ENCODE measurements at places on chromosomes 4 and X.
A peak's percentile ranks its signal among the peaks of the same experiment; 100 is the strongest.

- peak; percentile 66 for DNase-seq
These were observed 53.3 kb downstream of the RGS12 start for GRCh38 chr4:3346146-3346545.

GRCh38 chrX:148947399-148947975 lies 447.1 kb downstream of the AFF2 start:
- no peak for DNase-seq

DNA sequence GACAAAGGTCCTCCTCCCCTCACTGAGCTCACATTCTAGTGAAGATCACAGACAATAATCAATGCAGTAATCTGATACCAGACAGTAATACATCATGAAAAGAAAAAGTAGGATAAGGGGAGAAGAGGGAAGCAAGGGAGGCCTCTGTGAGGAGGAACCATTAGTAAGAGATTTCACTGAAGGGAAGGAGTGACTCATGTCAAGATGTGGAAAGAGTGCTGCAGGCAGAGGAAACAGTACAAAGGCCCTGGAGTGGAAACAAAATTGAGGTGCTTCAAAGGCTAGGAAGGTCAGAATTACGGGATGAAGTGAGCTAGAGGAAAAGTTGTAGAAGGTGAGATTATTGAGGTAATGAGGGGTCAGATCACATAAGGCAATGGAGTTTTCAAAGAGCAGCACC lies 38.1 kb downstream of the LAMTOR3 start:
- no peak for DNase-seq

DNA sequence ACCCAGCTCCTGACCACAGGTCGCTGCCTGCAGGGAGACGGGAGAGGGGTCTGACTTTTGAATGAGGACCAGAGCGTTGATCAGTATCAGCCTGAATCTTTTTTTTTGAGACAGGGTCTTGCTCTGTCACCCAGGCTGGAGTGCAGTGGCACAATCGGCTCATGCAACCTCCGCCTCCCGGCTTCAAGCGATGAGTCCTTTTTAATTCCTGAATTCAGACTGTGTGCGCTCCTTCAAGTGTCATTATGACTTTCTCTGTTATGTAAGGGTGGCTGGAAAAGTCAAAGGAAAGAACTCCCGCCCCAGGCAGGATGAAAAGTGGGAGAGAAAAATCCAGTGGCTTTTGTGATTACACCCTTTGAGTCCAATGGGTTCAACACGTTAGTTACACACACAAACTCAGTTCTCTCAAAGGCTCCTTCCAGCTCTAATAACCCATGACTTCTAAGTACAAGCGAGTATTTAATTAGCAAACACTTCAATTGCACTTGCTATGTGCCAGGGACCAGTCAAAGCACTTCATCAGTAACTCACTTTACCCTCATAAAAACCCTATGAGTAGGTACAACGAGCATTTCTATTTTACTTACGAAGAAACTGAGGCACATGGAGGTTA lies 44.4 kb downstream of the PDHA1 start:
- no peak for DNase-seq

GRCh38 chr4:8831221-8832112 lies 40.2 kb downstream of the HMX1 start:
- no peak for DNase-seq

DNA sequence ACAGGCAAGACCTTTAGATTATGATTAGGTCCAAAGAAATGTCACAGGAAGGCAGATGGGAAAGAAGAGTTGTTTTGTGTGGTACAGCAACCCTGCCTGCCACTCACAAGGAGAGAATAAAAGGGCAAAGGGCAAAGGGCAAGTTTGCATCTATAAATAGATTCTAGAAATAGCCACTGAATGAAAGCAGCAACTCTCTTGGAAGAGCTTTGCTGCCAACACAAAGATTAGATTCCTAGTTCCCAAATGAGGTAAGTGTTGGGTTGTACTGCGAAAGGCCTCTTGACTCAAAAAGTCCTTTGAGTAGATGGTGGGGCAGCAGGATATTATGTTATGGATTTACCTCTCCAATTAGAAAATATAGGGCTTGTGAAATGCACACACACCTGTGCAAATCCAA lies 61.2 kb downstream of the MOSPD2 start:
- DNase-seq: no peak

- no peak for DNase-seq
These were observed 416.6 kb upstream of the MAGEB18 start for GRCh38 chrX:25721564-25721963.

DNA sequence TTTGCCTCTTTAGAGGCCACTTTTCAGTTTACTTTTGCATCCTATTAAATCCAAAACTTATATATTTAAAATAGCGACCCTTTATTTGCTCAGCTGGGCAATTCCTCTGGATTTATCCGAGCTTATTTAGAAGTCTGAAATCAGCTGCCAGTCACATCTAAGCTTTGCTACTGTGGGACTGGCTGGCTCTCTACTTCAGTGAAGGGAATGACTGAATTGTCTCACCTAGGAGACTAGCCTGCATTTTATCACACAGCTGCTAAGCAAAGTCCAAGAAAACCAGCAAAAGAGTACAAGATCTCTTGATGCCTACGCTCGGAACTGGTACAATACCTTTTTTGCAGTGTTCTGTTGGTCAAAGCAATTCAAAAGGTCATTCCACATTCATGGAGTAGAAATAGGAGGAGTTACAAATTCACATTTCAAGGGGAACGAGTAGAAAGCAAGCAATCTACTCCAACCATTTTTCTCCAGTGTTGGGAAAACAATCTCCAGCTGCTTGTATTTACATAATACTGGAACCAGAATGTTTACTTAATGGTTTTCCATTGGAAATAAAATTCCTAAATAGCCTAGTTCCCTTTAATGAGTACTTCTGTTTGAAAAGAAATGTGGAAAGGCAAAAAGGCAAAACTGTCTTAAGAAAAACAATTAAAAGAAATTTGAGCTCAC lies 160.2 kb downstream of the MAGEB5 start:
- peak; percentile 19 for DNase-seq

- DNase-seq: no peak
These were observed 226.9 kb downstream of the ARHGAP24 start for GRCh38 chr4:85701861-85702321.

GRCh38 chrX:43804021-43804420 lies 78.2 kb downstream of the MAOB start:
- no peak for DNase-seq

- no peak for DNase-seq
These were observed 4.6 kb downstream of the PNMA5 start for GRCh38 chrX:152989292-152989658.

GRCh38 chrX:130539721-130540321 lies 138.0 kb downstream of the RBMX2 start:
- DNase-seq: peak; percentile 66

- DNase-seq: no peak
These were observed 103.6 kb downstream of the GNL3L start for GRCh38 chrX:54633641-54634040.

DNA sequence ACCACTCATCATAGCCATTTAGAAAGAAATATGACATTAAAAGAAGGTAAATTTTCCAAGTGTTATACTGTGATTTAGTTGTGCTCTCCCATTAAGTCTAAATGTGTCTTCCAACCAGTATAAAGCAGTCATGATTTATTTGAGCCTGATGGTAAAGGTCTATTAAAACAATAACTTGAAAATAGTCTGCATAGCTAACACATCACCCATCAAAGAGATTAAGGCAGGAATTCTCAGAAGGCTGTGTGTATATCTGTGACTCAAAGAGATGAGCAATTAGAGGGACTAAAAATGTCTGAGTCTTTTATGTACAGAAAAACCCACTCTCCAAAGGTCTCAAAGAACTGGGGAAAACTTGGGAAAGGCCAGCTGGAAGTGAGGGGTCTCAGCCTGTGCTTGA lies 70.3 kb upstream of the IQCM start:
- DNase-seq: no peak

- no peak for DNase-seq
These were observed 73.7 kb upstream of the SLC25A43 start for GRCh38 chrX:119325456-119325855.

- no peak for DNase-seq
These were observed 133.9 kb downstream of the UCHL1 start for GRCh38 chr4:41390661-41391060.

GRCh38 chr4:109365939-109366338 lies 63.5 kb upstream of the COL25A1 start:
- DNase-seq: no peak

- no peak for DNase-seq
These were observed 19.7 kb downstream of the GAB3 start for GRCh38 chrX:154731184-154731583.

DNA sequence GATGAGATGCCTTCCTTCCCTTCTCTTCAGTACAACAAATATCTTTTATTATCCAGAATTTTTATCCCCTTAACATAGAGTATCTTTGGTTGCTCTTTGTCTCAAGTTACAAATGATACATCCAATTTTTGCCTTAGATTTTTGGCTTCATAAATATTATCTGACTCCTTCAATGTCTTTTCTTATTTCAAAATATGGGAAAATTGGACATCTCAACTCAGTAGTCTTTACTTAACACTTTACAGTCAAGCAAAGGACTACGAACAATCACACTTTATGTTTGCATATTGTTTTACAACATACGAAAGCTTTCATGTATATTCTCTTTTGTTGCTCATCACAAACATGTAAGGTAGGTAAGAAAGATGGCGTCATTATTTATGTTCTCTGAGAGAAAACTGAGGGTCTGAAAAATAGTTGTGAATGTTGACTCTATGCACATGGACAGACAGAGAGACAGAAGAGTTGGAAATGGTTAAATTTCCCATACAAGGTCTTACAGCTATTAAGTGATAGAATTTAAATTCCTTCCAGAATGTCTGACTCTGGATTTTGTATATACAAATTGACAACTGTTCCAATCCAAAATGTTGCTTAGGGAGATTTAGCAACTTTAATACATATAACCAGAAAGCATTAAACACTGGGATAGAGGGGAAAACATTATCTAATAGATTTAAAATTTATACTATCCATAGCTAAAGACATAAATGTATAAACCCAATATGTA lies 29.4 kb downstream of the DCHS2 start:
- DNase-seq: no peak

GRCh38 chrX:129655547-129656249 lies 942 bp upstream of the APLN start:
- no peak for DNase-seq

DNA sequence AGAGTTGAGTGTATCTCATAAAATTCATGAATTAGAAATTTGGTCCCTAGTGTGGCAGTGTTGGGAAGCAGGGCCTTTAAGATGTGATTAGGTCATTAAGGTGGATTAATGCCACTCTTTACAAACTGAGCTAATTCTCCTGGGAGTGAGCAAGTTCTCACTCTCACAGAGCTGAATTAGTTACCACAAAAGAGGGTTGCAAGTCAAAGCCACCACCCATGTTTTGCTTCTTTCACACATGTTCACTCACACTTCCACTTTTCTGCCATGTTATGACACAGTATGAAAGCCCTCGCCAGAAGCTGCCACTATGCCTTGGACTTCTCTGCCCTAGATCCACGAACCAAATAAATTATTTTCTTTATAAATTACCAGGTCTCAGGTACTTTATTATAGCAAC lies 332.1 kb downstream of the ARAP2 start:
- DNase-seq: no peak

DNA sequence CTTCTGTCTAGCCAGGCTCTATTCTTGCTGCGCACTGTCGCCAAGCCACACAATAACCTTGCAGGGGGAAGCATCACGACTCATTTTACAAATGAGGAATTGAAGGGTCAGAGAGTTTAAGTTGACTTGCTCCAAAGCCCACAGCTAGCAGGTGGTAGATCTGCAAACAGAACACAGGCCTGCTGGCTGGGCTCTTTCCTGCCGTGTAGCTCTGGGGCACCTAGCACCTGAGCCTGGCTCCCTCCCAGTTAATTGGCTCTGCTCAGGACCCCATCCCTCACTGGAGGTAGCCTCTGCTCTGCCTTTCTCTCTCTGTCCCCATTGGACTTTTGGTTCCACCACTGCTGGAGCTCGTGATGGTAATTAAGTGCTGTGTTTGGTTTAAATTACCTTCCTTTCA lies 98.5 kb downstream of the NSUN7 start:
- DNase-seq: no peak
